ENCODE measurements at places on chromosomes 16 and 17.

DNA sequence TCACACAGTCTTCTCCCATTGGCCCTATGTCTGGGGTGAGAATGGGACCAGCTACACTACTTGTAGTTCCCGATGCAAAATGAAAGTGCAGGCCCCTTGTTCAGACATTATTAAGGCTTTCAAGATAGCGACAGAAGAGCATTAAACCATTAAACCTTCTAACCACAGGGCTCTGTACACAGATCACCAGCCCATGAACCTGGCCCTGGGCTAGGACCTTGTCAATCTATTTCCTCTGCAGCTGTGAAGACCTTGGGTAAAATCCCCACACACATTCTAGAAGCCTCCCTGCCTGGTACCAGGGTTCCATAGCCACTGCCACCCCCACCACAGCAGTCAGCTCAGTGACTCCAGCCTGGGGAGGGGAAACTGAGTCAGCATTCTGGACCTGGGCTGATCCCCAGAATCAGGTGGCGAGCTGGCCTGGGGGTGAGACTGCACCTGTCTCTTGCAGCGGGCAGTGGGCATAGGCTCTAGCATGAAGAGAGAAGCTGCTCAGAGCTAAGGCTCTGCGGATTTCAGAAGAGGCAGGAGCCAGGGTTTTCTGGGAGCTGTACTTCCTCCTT, 119.7 kb upstream of the LHX1 start:
- DNase-seq: no peak

DNA sequence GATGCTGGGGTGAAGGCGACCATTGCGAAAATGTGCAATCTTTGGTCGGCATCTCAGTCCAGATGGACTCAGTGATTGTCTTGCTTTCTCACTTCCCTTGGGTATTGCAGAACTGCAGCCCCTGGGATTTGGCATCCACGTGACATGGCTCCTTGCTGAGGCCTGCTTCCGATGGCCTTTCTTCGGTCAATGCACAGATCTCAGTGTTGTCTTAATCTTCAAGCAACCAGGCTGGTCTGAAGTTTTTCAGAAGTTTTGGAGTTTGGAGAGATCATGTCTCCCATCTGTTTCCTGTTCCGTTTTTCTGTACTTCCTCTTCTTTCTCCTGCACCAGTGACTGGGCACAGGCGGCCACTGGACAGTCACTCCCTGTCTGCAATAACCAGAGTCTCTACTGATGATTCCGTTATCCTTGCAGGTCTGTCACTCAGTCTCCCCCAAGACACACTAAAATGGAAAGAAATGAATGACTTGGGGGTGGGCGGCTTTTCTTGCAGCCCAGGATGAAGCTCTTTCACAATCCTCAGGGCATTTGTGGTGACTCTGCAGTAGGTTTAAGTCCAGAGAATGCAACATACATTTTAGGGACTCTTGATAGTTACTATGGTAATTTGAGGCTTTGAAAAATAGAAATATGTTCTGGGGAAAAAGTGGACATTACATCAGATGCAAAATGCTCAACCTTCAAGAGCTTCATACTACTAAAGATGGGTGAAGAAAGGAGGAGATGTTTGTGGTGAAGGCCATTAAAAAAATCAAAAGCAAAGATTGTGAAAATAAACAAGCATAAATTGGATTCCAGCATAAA, 106.3 kb upstream of the ZFHX3 start:
- no peak for DNase-seq

- DNase-seq: no peak
Measured at GRCh38 chr16:10708969-10709368, 14.2 kb upstream of the TEKT5 start.

DNA sequence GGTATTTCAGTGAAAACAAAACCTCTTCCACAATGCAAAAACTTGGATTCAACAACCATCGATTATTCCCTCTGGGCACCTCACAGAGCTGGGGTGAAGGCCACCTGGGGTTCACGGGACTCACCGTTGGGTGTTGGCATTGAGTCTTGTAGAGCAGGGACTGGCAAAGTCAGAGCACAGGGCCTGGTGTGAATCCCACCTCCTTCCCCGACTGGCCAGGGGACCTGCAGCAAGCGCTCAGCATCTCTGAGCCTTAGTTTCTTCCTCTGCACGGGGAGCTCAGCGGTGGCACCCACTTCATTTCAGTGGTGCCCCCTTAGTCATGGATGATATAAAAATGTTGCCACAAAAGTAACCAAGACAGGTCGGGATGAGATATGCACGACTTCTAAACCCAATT, 100.4 kb downstream of the METRNL start:
- DNase-seq: no peak

DNA sequence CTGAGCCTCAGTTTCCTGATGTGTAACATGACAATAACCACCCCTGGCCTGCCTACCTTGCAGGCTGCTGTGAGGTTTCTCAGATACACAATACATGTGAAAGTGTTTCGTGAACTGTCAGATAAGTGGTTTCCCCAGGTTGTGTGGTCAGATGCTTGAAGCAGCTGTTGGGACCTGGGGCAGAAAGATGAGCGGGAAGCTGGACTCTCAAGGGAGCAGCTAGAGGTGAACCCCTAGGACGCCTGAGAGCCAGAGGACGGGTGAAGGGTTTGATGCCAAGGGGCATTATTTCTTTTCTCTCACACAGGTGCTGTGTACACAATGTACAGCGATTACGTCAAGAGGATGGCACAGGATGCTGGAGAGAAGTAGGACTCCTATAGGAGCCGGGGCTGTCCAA, 2.3 kb downstream of the HIGD1B start:
- no peak for DNase-seq

DNA sequence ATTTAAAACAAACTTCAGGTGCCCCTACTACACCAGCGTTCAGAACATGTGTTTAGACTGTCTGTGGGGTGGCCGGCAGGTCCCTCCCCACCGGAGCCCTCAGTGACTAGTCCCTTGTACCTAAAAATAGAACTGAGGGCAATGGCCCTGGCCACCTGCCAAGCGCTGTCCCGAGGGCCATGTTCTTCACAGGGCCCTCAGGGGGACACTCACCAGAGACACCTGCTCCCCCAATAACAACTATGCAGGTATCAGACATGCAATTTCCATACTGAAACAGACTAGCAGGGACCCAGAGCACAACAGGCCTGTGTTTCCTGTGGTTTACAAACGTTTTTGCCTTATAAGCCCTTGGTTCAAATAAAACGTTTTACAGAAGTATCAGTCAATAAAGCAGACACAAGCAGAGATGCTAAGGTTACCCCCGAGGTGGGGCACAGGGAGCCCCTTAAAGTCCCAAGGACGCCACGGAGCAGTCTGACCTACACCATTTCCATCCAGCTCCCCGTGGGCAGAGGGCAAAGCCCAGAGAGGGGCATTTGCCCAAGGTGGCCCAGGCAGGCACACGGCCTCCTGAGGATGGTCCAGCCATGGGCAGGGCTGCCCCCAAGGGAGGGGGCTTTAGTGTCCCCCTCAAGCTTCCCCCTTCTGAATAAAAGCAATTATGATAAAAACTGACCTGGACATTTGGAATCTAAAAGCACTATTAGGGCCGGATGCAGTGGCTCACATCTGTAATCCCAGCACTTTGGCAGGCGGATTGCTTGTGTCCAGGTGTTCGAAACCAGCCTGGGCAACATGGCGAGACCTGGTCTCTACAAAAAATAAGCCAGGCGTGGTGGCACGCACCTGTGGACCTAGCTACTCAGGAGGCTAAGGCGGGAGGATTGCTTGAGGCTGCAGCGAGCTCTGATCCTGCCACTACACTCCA, 896 bp upstream of the MYLK3 start:
- DNase-seq: no peak

DNA sequence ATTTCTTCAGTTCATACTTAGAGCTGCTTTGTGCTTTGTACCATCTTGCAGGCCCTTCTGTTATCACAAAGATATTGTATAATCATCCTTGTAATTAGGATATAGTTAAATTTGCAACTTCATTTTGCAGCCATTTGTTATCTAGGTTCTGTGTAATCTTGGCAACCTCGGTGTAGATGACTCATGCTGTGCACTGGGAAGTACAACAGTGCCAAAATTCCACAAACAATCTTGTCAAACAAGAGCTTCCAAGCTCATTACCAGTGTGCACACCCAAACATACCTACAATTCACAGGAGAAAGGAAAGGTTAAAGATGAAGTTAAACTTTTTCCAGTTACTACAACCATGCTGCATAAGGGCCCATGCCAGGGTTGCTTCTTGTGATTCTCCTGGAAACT, 1231.8 kb downstream of the CDH11 start:
- DNase-seq: no peak

DNA sequence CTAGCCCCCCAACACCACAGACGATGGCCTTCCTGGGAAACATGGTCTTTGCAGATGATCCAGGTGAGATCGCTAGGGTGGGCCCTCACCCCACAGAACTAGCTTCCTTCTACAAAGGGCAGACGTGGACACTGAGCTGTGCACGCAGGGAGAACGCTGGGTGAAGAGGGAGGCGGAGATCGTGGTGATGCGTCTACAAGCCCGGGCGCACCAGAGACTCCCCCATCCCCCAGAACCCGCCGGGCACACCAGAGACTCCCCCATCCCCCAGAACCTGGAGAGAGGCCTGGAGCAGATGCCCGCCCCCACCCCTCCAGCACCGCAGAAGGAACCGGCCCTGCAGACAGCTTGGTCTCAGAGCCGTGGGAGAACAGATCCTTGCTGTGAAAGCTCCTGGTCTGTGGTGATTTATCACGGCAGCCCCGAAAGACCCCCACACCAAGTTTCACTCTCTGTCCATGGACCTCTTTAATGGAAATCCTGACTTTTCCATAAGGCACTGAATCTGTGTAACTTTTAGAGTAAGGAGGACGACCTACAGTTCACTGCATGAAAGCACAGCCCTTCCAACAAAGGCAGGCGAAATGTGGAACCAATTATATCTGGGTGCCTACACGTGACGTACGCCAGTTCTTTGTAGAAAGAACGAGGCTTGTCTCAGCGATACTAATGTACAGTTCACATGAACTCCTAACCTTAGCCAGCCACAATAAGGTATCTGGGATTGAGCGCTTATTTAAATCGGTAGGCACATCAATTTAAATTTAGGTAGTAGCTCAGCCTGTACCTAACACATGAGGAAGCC, 88.5 kb downstream of the ANKRD11 start:
- DNase-seq: no peak
